ENCODE measurements at places on chromosomes 5 and 9.

GRCh38 chr9:75866273-75866871 is 24.1 kb upstream of the PCSK5 start:
- peak; percentile 40 for DNase-seq

GRCh38 chr5:45680950-45681349 is 15.2 kb downstream of the HCN1 start:
- DNase-seq, result no peak

DNA sequence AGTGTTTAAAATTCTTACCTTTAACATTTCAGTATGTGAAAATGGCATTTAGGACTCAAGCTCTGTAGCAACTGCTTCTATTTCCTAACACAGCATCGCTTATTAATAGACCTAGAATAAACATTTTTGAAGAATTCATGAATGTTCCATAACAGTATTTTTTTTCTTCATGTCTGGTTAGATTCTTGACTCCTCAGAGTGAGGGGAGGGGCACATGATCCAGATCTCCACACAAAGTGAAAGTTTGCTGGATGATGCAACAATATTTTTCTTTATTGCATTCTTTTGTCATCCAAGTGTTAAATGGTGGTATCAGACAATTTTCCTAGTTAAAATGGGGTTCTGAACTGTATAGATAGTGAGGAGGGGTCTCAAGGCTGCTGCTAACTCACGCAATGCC is 130.8 kb upstream of the MAN2A1 start:
- no peak for DNase-seq

- DNase-seq, result no peak
Measured at GRCh38 chr9:122029898-122030297, 63.2 kb downstream of the TTLL11 start.

DNA sequence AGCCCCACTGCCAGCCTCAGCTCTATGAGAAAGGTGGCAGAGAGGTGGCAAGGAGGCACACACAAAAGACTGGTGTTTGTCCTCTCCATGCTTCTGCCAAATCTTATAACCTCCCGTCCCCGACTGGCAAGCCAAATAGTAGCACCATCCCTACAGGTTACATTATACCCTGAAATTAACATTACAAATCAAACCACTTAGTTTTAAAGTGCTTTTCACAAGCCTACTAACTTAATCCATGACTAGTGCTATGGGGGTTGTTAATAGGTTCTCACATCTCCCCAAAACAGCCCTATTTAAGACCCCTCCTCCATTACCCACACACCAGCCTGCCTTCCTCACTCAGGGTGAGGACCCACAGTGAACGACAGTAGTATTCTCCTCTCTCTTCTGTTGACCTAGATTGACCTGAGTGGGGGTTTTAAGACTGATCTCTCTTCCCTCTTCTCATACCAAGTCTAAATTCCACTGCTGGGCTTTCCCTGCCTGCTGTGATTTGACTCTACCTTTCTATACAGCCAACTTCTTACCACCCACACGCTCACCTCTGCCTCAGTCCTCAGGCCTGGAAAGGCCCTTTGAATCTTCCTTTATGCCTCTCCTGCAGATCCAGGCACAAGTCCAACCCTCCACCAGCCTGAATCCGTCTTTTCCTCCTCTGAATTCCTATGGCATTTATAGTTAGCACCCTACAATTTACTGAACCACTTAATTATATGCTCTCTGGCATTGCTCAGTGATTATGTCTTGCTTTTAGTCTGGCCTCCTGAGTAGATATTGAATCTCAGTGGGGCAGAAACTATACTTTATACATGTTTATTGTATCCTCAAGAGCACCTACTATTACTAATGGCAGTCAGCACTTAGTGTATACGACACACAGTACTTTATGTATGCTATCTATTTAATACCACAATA is 116.1 kb downstream of the TMEM174 start:
- no peak for DNase-seq

GRCh38 chr5:97778451-97778850 is 595.4 kb upstream of the RIOK2 start:
- no peak for DNase-seq

DNA sequence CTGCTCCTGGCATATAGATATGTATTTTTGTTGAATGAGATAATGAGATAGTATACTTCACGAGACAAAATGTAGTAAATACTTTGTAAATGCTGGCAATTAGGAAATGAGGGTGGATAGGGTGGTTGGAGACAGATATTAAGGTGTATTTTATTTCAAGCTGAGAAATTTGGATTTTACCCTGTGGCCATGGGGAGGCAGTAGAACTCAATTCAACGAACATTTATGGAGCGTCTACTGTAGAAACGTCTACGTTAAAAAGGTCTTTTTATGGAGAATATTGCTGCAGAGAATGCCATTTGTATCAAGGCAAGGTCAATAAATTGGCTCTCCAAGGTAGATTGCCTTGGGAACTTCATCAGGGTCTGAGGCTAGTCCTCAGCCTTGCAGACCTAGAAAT is 21.5 kb upstream of the RALGPS1 start:
- no peak for DNase-seq

DNA sequence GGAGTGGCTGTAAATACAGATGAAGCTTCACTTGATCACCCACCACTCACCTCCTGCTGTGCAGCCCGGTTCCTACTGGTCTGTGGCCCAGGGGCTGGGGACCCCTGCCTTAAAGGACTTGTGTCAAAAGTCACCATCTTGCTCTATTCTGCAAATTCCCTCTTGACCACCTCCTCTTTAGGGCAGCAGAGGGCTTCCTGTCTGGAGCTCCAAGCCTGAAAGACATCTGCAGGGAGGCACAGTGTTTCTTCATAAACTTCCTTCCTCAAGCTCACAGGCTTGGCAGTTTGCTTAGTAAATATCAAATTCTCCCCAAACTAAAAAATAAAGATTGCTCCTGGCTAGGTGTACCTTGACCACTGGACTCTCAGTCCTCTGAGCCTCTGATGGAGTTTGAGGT is 104.4 kb downstream of the FRMD3 start:
- no peak for DNase-seq

DNA sequence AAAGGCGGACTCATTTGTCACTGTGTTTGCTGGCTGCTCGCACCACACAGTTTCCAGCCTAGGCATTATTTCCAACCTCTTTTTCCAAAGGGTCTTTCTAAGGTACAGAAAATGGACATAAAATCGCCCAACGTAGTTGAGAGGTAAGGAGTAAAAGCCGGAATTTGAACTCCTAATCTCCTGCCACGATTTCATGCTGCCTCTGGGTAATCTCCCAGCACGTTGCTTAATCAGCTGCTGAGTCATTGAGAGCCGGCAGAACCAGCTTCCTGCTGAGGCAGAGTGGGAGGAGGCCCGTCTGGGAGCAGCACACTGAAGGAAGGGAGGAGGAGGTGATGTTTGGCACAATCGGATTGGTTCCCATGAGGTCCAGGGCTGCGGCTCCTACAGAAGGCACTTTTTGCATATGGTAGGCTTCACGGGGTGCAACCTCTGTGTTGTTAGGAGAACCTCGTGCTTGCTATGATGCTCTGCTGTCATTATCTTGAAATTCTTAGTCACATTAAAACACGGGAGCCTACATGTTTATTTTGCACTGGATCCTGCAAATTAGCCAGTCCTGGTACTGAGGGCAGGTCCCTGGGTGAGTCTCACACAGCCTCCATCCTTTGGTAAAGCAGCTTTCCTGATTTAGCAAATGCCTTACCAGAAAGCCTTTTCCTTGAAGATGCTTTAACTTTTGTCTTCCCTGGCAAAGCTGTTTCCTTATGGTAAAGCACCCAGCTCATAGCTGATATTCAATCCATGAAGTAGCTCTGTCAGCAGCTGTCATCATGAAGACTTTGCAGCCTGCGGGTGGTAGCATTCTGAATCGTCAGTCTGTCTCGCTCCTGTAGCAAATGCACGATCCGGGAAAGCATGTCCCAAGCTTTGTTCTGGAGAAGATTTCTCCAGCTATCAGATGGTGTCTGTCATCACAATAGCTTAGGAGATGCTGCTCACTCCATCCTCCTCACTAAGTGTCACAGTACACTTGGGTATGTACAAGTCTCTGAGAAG is 191.6 kb upstream of the MSX2 start:
- peak; percentile 98 for DNase-seq

GRCh38 chr5:322281-322941 is 897 bp downstream of the AHRR start:
- DNase-seq, result no peak

DNA sequence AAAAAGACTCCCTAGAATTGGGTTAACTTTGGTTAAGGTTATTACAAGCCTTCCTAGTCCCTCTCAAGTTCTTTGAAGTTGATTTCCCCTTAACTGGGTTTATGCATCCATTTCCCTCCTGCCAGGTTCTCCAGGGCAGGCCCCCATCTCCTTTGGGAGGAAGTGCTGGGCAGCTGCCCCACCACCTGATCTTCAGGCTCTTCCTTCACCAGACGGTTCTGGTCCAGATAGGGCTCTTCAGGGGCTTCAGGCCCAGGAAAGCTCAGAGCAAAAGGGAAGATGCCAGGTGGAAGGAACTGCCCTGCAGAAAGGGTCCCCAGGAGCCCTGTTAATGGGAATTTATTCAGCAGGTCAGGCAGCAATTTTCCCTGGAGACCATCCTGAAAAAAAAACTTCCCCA is 2.1 kb downstream of the SMIM32 start:
- no peak for DNase-seq

GRCh38 chr5:154644745-154645411 is 110.3 kb upstream of the LARP1 start:
- DNase-seq, result no peak

DNA sequence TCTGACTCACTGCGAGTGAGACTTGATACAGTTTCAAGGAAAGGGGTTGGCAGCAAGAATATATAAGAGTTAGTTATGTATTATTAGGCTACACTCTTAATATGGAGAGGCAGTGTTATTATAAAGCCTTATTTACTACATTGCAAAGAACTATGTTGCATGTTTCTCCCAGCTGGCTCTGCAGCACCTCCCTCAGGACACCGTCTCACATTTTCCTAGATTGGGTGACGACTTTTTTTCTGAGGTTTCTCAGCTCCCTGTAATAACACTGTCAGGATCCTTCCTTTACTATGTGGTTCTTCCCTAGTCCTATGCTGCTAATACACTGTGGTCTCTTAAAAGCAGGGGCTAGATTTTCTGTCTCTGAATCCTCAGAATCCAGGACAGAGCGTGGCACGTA is 153.7 kb downstream of the INSYN2B start:
- no peak for DNase-seq

- DNase-seq, result no peak
Measured at GRCh38 chr5:14022971-14023370, 78.5 kb upstream of the DNAH5 start.

DNA sequence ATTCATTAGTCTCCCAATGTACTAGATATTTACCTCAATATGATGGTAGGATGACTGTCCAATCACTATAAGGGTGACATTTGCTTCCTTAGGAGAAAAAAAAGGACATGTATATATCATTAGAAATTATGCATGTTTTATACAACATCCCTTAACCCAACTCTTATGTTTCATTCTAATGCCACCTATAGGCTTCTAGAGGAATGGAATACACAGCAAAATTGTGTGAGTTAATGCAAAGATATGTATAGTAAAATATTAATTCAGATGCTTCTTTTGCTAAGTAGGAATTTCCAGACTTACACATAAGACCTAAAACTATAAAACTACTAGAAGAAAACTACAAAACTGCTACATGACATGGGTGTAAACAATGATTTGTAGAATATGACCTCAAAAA is 3.5 kb downstream of the PRXL2C start:
- DNase-seq, result peak; percentile 69

- DNase-seq, result no peak
Measured at GRCh38 chr5:51475628-51476027, 92.4 kb downstream of the ISL1 start.

DNA sequence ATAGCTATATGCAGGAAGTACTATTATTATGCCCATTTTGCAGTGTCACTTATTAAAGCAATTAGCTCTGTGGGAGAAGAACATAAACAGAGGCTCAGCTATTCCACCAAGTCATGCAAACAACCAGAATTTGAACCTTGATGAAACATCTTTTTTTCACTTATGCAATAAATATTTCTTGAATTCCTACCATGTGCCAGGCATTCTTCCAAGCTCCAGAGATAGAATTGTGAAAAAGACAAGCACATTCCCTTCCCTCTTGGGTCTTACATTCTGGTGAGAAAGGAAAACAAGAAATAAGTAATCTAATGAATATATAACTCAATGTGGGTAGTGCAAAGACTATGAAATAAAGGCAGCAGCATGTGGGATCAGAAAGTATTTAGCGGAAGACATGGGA is 32.1 kb upstream of the ADRB2 start:
- no peak for DNase-seq

DNA sequence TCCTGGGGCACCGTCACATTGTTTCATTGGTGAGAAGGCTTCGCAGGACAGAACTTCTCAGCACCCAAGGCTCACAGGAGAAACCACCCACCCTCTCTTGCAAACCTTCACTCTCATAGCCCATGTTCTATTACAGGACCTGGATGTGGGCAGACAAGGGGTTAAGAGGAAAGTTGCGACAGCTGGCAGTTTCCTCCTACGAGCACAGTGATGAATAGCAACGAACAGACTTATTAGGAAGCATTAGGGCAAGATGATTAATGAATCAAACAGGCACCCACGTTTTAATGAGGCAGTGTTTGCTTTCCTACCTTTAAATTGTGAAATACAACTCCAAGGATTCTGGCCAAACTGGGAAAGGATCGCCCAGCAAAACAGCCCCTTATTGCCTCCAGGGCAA is 339.3 kb downstream of the DRD1 start:
- DNase-seq, result no peak

DNA sequence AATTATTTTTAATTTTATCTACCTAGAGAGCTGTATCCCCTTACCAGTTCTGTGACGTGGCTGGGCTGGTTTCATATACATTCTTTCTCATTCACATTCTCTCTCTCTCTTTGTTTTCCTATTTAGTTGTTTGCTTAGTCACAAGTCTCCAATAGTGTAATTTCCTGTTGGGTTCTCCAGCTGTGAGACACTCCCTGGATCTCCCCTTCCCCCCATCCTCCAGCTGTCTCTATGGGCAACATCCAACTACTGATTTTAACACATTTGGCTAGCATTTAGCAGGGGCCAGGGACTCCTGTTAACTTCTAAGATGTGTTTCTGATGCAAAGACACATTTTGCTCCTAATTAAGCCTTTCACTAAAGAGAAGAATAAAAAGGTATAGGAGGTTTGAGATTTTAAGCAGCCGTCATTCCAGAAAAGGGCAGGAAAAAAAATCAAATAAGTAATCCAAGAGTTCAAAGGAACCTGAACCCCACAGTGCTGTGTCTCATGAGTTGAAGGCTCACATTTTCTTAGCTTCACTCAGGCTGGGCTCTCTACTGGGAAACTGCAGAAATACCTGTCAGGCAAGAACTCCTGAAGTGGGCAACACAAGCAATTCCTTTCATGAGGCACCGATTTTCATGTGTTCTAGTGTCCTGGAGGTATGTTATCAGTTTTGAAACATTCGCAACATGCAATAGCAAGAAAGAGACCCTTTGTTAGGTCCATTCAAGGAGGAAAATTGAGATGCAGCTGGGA is 198.7 kb upstream of the C9orf72 start:
- DNase-seq, result no peak

All from SW 1271 (cell line).